Heart right ventricle (tissue), 16 donors: ENCODE measurements at places on chromosomes 13 and 19. TPM values are rescaled to one million over a fixed set of nuclear protein-coding genes. Genes with fewer than 3 reads are reported as not detected.

The SELENOV gene
- not detected for total RNA-seq

The ZNF560 gene
- total RNA-seq: 0.09 TPM

The ZNF793 gene
- total RNA-seq: 9.0 TPM

The TRPC4 gene
- total RNA-seq: 0.33 TPM

The GNG7 gene
- total RNA-seq: 39.5 TPM

The IGFL2 gene
- not detected for total RNA-seq

The MBD3L5 gene
- not detected for total RNA-seq

The ZNF497 gene
- total RNA-seq: 0.37 TPM

The ZNF541 gene
- 1.6 TPM for total RNA-seq

The ZNF180 gene
- 5.5 TPM for total RNA-seq

The MUC16 gene
- total RNA-seq: 0.04 TPM

The SERP2 gene
- total RNA-seq: 12.0 TPM

DNA sequence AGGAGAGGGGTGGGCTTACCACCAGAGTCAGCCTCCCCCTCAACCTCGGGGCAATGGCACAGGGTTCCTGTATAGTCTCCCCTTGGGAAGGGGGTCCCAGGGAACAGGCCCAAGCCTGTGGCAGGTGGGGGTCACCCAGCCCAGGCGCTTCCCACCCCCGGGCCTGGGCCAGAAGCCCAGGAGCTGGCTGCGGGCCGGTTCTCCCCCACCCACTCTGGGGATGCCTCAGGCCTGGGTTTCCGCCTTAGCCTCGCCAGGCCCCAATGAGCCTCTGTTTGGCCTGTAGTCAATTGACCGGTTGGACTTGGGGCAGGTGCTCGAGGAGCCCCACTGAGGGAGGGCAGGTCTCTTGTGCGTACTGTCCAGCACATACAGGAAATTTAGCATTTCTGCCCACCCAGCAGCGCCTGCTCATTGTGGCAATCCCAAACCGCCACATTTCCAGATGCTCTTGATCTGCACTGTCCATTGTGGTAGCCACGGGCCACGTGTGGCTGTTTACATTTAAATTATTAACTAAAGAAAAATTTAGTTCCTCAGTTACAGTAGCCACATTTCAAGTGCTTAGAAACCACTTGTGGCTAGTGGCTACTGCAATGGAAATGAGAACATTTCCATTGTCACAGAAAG is 9.9 kb downstream of the LYL1 start:
- DNase-seq: no peak

DNA sequence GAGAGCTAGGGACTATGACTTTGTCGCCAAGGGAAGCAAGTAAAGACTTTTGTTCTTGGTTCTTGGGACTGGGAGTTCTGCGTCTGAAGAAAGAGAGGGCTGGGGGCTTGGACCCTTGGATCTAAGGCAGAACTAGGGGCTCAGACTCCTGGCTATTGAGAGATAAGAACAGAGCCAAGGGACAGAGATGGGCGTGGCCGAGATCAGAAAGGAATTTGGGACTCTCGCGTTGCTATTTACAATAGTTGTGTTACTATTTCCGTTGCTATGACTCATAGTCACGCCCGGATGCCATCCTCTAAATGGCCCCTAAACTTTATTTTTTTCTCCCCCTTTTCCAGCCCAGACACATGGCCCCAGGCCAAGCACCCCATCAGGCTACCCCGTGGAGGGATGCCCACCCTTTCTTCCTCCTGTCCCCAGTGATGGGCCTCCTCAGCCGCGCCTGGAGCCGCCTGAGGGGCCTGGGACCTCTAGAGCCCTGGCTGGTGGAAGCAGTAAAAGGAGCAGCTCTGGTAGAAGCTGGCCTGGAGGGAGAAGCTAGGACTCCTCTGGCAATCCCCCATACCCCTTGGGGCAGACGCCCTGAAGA is 759 bp downstream of the PPP1R15A start:
- peak; percentile 72 for DNase-seq

GRCh38 chr13:81637457-81637856 is 1296.5 kb upstream of the SPRY2 start:
- DNase-seq: no peak

- DNase-seq: no peak
Measured at GRCh38 chr13:34371108-34371507, 553.2 kb downstream of the RFC3 start.

GRCh38 chr19:41410336-41411054 is 12.9 kb downstream of the BCKDHA start:
- DNase-seq: no peak

DNA sequence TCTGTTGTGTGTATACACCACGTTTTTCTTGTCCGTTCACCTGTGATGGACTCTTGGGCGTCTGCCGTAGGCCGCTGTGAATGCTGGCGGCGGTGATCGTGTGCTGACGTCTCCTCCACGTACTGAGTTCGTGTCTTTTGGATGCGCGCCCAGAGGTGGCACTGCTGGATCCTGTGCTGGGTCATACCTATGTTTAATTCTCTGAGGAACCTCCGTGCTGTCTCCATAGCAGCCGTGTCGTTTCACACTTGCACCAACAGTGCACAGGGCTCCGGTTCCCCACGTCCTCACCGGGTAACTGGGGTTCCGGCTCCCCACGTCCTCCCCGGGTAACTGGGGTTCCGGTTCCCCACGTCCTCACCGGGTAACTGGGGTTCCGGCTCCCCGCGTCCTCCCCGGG is 56.2 kb downstream of the ATP11A start:
- no peak for DNase-seq

- DNase-seq: no peak
Measured at GRCh38 chr13:53474878-53475277, 446.3 kb downstream of the OLFM4 start.

DNA sequence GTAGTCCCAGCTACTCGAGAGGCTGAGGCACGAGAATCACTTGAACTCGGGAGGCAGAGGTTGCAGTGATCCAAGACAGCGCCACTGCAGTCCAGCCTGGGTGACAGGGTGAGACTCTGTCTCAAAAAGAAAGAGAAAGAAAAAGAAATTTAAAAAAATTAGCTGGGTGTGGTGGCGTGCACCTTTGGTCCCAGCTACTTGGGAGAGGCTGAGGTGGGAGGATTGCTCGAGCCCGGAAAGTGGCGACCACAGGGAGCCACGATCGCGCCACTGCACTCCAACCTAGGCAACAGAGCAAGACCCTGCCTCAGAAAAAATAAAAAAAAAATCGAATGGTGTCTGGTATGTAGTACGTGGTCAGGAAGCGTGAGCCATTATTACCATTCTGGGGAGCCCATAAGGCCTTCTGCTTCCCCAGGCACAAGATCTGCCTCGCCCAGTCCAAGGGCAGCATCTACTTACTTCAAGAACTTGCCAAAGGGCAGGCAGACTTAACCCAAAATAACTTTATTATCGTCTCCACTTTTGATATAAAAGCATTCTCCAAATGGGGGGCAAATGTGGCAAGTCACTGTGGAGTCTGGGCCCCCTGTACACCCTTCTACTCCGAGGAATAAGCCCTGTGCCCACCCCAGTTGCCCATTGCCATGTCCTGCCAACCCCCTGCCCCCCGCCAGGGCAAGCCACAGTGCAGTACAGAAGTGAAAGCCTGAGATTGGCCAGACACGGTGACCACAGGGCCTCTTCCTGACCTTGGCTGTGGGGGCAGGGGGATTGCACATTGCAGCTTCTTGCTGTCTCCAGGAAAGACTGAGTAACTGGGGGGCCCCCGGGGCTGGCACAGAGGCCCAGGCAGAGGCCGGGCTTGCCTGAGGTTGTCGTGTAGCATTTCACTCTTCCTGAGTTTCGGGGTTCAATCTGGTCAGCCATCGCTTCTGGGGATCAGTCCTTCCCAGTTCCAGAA is 12.6 kb downstream of the CCL25 start:
- no peak for DNase-seq

GRCh38 chr13:109773276-109773675 is 13.1 kb downstream of the IRS2 start:
- no peak for DNase-seq

GRCh38 chr19:15576526-15577156 is 38.4 kb upstream of the CYP4F8 start:
- DNase-seq: no peak

DNA sequence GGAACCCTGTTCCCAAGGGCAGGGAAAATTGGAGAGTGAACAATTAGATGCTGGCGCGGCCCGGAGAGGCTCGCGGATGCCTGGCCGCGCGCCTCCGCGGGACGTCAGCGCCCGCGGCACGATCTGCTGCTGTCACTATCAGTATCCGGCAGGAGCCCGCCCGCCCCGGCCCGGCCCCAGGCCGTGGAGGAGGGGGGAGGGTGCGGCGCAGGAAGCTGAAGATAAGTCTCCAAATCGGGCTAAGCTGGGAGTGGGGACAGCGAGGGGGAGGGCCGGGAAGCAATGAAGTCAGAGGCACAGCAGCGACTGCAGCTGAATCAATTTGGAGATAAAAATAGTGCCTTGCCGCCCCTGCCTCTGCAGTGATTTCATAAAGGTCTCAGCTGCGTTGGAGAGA is 441.5 kb upstream of the KLF12 start:
- peak; percentile 95 for DNase-seq

- DNase-seq: no peak
Measured at GRCh38 chr19:1045247-1045603, 5.3 kb downstream of the ABCA7 start.

DNA sequence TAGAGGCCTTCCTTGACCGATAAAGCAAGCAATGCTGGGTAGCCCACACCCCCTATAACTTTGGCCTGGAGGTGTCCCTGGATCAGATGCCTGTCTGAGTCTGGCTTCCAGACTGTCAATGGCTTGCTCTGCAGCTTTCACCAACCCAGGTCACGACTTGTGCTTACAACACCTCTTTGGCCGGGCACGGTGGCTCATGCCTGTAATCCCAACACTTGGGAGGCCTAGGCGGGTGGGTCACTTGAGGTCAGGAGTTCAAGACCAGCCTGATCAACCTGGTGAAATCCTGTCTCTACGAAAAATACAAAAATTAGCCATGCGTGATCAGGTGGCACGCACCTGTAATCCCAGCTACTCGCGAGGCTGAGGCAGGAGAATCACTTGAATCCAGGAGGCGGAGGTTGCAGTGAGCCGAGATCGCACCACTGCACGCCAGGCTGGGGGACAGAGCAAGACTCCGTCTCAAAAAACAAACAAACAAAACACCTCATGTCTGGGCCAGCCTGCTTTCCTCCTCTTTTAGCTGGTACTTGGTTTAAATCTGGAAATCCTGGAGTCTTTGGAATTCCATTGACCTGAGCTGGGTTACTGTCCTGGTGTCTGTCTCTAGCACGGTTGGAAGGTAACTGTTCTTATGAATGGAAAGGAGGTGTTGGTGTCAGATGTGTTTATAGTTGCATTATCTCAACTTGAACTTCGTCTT is 10.3 kb upstream of the GARRE1 start:
- DNase-seq: no peak

DNA sequence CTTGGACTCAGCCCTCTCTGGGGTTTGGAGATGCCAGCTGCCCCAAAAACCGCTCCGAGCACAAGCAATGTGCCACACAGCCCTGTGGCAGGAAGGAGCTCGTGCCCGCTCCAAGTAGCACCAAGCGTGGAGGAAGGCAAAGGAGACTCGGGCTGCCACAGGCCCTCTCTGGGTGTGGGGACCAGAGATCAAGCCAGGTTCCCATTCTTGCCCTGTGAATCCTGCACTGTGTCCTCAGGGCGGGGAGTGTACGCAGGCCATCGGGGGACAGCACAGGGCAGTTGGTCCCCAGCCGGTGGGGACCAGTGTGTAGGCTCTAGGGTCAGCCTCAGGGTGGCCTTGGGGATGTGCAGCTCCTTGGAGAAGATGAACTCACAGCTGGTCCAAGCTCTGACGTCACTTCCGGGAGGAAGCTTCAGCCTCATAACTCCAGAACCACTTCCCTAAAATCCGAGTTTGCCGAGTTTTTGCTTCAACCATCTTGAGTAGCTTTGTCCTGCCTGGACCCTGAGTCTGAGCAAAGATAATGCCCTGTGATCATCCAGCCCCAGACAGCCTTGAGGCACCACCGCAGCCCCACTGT is 9.3 kb upstream of the CPAMD8 start:
- DNase-seq: peak; percentile 30

DNA sequence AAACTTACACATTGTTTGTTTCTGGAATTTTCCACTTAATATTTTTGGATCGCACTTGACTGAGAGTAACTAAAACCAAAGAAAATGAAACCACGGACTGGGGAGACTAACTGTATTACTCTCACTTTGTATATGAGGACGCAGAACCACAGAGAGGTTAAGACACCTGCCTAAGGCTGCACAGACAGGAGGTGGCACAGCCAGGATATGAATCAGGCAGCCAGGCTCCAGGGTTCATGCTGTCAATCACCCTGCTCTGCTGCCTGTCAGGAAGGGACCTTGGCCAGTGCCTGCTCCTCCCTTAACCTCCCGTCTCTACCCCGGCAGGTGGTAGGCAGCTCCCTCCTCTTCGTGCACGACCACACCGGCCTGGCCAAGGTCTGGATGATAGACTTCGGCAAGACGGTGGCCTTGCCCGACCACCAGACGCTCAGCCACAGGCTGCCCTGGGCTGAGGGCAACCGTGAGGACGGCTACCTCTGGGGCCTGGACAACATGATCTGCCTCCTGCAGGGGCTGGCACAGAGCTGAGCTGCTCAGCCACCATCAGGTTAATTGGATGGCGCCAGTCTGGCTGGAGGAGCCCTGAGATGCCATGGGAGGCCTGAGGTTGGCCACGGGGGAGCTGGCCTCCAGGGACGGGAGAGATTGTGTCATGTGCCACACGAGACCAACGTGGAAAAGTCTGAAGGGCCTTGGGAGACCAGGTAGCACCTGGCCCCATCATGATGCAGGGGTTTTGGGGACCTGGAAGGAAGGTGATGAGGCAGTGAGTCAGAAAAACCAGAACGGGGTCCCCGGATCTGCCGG is 11.0 kb downstream of the ACTMAP start:
- DNase-seq: no peak

DNA sequence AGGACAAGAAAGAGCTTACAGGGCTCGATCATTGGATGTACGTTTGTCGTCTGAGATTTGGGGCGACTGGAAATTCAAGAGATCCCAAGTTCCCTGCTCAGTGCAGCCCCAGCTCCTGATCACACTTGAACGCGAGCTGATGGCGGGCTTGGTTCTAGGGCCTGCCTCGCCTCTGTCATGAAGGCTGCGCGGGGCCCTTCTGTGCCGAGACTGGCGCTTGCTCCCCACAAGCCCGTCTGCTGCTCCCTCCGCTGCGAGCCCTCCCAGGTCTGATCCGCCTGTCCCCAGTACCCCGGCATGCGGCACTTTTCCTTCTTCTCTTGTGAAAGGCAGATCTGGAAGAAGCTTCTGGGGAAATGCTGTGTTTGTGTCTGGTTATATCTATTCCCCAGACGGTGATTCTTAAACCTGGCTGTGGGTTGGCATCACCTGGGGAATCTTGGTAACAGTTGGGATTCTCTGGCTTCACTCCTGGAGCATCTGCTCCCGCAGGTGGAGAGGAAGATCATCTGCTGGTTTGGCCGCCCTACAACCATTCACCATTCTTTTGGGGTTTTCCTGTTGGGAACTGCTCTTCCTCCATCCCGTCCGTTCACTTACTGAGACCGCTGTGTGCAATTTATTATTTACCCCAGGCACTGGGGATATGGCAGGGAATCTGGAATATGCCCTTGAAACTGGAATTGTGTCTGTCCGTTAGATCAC is 43.6 kb downstream of the SIPA1L3 start:
- no peak for DNase-seq

GRCh38 chr13:69094485-69094884 is 1013.1 kb upstream of the ATXN8OS start:
- no peak for DNase-seq
